AG04450 (cell line): ENCODE measurements at places on chromosomes 1 and 21. TPM values are rescaled to one million over a fixed set of nuclear protein-coding genes. Genes with fewer than 3 reads are reported as not detected.

Gene EFNA1
- polyA plus RNA-seq: 1.1 and 1.4 TPM in 2 replicates

- no peak for DNase-seq
Observed at GRCh38 chr1:203473781-203474305, 1.8 kb upstream of the PRELP start.

Gene ADORA3
- not detected in 2 replicates for polyA plus RNA-seq

DNA sequence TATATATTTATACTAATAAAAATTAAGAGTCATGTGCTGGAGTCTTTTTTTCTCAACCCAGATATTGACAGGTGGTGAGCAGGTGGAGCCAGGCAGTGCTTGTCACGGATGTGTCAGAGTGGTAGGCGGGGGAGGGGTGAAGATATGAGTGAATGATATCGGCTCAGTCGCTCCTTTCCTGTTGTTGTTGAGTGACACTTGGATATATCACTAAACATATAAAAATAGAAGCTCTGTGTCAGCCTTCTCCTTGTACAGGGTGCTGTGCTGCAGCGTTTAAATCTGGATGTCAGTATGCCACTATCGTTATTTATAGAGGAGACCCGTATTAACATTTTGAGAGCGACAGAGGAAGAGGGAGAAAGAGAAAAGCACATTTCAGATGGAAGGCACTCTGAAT is 339.6 kb downstream of the NUF2 start:
- no peak for DNase-seq

DNA sequence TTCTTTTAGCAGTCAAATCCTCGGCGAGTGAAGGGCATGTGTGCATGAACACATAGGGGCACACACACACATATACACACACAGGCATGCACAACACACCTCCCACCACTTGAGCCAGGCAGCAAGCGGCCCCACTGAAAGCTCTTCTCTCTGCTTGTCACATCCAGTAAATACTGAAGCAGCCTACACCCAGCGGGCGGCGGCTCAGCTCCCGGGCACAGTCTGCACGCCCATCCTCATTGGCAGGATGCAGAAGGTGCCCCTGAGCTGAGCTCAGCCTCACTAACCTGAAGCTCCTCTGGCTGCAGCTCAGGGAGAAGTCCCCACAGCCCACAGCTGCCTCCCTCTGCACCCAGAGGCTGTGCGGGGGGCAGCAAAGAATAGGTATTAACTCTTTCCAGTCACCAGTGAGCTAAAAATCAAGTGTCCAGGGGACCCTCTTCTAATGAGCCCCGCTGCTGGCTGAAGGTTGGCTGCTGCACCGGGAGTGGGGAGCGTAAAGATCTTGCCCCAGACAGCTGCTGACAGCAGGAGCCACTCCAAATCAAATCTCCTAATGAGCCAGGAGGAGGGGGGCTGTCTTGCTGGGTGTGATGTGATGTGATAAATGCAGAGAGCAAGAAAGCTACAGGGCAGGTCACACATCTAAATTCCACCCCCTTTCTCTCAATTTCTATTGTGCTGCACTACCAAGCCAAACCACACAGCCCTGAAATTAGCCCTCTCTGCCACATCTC is 12.5 kb downstream of the RGS8 start:
- no peak for DNase-seq

- no peak for DNase-seq
Observed at GRCh38 chr1:189351960-189352359, 1125.7 kb downstream of the BRINP3 start.

GRCh38 chr1:89652373-89652772 is 19.5 kb downstream of the LRRC8C start:
- no peak for DNase-seq

DNA sequence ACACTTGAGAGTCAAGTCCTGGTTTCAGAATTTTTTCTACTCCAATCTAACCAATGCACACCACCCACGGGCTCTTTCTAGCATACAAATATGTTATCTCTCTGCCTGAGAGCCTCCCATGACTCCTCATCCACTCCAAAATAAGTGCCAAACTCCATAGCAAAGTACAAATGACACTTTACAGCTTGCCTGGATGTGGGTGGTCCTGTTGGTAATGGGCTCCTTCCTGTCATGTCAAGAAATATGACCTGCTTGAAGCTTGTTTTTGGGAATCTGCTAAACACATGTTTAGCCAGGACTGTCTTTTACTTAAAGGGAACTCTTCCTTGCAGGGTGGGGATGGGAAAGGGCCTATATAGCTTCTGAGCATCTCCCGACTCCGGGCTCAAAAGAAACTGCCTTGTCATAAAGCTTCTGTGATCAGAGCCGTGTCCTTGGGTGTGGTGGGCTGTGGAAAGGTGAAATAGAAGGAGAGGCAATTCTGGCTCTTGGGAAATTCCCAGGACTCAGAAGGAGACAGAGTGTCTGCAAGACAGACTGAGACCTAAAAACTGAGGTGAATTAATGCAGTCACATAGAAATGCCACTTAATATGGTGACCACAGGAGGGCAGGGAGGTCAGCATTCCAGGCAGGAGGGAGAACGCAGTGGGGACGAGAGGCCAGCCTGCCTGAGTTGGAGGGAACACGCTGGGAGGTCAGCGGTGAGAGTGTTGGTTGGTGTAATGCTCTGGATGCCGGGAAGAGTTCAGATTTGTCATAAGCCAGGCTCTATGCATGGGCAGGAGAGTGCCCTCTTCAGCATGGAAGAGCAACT is 6.1 kb upstream of the IGFN1 start:
- peak; percentile 60 for DNase-seq

DNA sequence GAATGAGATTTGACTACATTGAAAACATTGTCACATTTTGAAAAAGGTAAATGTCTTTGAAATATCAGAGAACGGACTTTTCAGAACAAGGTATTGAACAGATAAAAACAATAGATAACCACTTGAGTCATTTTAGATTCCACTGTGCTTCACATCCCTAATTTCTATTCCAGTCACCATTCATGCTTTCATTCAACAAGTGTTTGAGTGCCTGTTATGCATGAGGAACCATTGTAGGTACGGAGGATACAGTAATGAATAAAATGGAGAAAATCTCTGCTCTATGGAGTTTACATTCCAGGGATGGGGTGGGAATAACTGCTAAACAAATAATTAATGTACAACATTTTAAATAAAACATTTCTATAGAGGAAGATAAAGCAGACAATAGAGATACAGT is 26.3 kb downstream of the ZMYM4 start:
- DNase-seq: no peak

DNA sequence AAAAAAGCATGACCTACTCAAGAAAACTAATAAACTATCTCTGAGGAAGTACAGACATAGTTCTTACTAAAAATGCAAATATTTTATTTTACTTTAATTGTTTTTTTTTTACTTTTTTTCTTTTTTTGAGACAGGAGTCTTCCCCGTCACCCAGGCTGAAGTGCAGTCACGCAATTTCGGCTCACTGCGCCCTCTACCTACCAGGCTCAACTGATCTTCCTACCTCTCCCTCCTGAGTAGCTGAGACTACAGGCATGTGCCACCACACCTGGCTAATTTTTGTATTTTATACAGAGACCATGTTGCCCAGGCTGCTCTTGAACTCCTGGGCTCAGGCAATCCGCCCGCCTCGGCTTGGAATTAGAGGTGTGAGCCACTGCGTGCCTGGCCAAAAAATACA is 1263.1 kb downstream of the KCNT2 start:
- no peak for DNase-seq

DNA sequence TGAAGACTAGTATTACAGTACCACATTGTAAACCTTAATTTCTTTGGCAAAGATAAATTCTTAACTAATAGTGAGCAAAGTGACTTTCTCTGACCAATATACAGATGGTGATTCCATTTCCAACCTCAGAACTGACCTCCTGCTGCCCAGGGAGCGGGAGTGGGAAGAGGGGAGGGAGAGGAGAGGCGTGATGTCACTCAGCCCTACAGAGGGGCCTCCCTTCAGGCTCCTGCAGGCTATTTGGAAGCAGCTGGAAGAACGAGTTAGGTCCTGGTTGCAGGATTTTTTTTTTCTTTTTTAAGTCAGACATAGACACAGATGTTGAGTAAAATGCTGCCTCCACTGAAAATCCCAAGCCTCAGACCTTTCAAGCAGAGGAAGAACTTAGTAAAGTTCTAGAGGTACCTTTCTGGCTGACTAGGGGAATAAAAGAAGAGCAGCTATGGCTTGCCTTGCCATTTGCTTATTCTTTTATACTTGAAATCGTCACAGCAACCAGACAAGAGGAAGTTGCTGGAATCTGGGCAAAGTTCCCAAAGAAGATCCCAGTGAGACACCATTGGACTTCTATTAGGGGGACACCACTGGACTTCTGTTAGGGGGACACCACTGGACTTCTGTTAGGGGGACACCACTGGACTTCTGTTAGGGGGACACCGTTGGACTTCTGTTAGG is 54.5 kb downstream of the EXO1 start:
- DNase-seq: no peak

Gene SLC37A1
- 0.02 and 0.05 TPM in 2 replicates for polyA plus RNA-seq

GRCh38 chr1:147534386-147534785 is 6.9 kb upstream of the BCL9 start:
- DNase-seq: no peak

DNA sequence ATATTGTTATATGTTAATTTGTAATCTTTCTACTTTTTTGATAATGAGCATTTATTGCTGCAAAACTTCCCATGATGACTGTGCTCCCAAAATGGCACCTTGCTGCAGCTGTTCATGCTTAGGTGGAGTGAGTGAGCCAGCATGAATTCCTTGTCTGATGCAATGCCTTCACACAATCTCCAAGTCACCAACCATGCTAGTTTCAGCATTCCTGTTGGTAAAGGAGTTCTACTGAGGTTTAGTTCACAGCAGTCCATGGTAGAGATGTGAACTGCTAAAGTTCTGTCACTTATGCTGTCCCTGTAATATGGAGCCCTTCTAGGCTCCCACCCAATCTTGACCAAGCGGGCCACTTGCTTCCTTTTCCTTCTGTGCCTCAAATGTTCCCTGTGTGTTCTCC is 26.2 kb upstream of the PRKACB start:
- DNase-seq: peak; percentile 43

Gene ANKRD35
- polyA plus RNA-seq: 2.6 and 2.7 TPM in 2 replicates

- DNase-seq: no peak
Observed at GRCh38 chr1:213124590-213124989, 73.5 kb downstream of the RPS6KC1 start.

DNA sequence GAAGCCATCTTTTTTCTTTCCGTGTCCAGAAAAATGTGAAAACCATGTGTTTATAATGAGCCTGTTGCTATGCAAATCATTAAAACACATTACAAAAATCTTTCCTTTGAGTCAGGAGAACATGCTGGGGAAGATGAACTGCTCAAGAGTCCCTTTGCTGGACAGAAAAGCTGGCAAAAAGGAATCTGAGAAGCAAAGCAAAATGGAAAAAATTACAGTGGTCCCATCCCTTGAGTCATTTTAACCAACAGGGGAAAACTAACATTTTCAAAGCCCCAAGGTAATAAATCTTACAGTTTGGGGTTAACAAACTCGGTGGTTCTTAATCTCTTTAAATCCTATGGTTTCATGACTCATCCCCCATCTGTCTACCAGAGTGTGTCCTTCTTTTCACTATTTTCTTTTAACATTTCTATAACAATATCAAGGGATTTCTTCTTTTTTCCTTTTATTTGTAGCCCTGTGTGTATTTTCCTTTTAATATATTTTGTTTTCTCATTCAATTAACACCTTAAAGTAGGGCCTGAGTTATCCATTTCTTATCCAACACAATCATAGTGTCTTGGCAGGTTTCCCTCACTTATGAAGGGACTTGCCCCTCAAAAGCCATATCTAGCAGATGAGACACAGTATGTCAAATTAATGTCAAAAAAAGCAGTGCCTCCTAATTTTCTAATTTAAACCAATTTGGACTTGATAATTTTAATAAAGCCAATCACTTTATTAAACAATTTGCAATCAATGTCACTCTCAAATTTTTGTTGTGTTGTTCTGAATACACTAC is 105.4 kb downstream of the PTPN14 start:
- peak; percentile 84 for DNase-seq

Gene KRTAP19-1
- polyA plus RNA-seq: not detected in 2 replicates

Gene COL11A1
- polyA plus RNA-seq: 8.2 and 8.3 TPM in 2 replicates

DNA sequence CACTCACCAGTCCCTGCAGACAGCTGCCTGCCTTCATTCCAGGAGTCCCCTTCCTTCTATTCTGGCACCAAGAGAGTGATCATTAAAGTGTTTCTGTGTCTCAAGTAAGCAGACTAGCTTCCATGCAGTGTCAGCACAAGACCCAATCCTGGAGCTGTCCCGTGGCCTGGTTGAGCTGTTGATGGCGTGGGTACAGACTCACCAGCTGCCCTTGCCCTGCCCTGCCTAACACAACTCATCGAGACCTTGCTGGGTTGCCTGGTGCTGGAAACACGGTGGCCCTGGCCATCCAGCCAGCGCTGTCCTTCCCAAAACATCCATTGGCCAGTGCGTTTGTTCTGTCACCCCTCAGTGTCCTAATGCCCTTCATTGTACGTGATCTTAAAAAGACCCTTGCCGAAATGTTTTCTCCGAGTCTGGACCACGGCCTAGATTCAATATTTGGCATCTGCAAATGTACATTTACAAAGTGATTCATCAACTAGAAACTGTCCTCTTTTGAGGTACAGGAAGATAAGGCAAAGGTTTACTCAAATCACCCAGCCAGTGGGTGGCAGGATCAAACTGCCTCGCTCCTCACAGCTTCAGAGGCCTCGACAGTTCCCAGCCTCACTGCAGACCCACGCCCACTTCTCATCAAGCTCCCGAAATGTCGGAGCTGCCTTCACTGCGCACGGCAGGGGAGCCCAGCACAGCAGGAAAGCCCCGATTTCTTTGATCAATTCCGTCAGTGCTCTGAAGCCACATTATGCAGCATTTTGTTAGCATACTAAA is 494.2 kb downstream of the KIF26B start:
- no peak for DNase-seq

Gene COL8A2
- polyA plus RNA-seq: 1.5 and 1.6 TPM in 2 replicates

DNA sequence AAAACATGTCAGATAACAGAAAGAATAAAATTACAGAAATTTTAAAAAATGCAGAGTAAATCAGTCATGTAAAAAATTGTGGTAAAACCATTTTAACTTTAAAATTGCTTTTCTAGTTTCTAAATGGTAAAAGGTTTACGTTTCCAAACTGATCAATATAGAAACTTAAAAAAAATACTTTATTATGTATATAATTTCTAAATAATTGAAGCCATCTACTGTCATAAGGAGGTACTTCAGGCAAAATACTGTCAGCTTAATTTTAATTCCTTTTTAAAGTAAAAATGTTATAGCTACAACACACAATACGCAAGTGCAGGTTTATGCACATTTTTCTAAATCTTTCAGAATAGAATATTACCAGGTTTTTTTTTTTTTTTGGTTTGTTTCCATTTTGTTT is 159.9 kb downstream of the HFM1 start:
- DNase-seq: no peak
